Erythroblast (primary cell): ENCODE measurements at places on chromosomes 13 and 19.

- no peak for DNase-seq
Observed at GRCh38 chr13:25180775-25181537, 8.9 kb upstream of the AMER2 start.

GRCh38 chr13:33285420-33286124, at the start of gene STARD13:
STARD13 (minus strand) TSS chr13:33285755; CDS start chr13:33285638, 117 bp downstream.
- DNase-seq = peak; percentile 19

GRCh38 chr19:23784274-23784673, 25.6 kb upstream of the ZNF681 start:
- no peak for DNase-seq

DNA sequence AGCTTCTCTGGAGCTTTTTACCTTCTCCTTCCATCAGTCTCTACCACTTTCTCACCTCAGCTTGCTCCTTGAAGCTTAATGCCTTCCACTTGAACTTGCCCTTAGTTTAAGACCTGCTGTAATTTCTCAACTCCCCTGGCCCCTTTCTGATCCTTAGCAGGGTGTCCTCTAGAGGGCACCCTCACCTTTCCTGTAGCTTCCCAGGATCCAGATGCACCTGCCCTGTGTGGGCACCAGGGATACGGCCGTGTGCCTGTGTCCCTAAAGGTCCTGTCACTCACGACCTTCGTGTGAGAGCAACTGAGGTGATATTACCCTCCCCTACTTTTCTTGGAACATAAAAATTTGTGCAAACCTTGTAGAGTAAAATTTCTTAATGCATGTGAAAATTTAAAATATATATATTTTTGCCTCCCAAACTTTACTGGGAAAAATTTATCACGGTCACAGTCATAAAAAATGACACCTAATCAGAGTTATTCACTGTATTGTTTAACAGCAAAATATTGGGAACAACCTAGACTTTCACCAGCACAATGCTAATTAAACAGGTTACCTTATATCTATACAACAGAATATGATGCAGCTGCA, 46.4 kb downstream of the PSG3 start:
- no peak for DNase-seq

DNA sequence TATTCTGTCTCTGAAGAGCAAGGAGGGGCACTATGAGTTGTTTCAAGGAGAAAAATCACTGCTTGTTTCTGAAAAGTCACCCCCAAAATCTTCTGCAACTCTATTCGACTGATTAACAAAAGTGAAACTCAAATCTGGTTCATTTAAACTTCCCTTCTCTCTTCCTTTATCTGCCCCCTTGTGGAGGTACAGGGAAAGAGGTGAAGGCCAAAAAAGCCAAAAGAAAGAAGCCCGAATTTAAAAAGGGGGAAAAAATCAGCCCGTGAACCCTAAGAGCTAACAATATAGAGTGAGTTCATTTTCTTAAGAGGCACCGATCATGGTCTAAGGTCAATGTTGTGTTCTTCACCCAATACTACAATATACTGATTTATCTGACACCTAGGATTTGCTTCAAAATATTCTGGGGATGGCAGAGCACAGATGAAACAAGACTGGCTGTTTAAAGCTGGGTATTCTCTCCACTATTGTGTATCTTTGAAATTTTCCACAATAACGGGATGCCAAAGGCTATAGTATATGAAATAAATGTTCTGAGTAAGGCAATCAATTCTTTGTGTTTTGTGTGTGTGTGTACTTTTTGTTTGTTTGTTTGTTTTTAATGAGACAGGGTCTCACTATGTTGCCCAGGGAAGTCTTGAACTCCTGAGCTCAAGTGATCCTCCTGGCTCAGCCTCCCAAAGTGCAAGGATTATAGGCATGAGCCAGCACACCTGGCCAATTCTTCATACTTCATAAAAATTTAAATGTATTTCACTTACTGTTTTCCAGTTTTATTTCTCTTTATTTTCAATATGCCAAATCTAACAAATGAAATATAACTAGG, 55.0 kb upstream of the EEF1AKMT1 start:
- peak; percentile 79 for DNase-seq

DNA sequence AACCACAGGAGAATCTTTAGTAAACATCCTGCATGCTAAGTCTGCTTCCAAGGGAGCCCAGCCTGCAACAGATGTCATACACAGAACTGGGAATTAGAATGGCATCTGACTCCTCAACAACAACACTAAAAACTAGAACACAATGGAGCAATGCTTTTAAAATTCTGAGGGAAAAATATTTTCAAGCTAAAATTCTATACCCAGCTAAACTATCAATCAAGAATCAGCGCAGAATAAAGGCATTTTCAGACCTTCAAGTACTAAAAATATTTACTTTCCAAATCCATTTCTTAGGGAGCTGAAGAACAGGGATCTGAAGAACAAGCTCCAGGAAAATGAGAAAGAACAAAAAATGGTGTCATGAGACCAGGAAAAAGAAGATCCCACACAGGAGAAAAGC, 46.9 kb upstream of the CHST8 start:
- no peak for DNase-seq

- DNase-seq = no peak
Observed at GRCh38 chr13:113349050-113349449, 14.9 kb downstream of the GRTP1 start.

GRCh38 chr19:6423499-6424194, 964 bp downstream of the KHSRP start:
- peak; percentile 77 for DNase-seq

DNA sequence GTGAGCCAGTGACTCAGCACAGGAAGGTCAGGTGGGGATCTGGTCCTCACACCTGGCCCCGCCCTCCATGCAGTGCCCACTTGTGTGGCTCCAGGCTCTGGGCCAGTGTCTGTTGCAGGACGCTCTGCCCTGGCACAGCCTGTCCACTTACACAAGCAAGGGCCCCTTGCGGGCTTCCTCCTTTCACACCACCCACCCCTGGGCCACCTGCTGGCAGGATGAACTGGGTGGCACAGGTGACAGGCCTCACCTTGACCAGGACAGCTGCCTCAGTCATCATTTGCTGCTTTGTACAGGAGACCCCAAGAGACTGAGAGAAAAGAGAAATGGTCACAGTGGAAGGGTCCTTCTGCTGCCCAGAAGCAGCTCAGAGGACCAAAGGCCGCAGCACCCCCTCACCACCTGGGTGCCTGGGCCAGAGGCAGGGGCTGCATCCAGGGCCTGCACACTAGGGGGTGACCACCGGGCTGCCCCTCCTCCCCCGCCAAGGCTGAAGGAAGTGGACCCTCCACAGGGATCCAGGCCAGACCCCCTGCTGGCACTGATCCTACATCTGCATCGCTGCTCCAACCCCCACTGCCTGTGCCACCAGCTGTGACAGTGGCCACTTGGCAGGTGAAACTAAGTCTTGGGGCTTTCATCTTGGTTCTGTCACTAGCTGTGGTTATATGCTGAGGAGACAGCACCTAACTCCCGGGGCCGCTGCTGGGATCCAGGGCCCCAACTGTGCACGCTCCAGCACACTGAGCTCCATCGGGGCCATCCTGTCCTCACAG, 110.3 kb downstream of the TUBA3C start:
- no peak for DNase-seq

DNA sequence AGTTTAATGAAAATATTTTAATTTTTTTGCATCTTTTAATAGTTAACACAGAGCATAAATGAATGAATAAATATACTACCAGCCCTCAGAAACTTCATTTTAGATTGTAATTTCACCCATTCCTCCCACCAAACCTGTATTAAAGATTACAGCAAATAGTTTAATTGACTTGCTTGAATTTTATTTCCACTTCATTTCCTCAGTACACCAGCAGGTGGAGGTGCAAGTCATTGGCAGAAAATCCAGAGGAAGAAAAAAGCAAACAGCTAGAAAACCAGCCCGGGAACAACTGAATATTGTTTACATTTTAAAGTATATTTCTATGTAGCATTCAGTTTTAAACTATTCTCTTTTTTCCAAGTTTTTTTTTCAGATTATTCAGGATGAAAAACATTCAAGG, 177.8 kb downstream of the OLFM4 start:
- peak; percentile 5 for DNase-seq

GRCh38 chr19:18051887-18052286, 34.8 kb downstream of the IL12RB1 start:
- no peak for DNase-seq

GRCh38 chr19:47729468-47729798, 15.9 kb upstream of the NOP53 start:
- no peak for DNase-seq

DNA sequence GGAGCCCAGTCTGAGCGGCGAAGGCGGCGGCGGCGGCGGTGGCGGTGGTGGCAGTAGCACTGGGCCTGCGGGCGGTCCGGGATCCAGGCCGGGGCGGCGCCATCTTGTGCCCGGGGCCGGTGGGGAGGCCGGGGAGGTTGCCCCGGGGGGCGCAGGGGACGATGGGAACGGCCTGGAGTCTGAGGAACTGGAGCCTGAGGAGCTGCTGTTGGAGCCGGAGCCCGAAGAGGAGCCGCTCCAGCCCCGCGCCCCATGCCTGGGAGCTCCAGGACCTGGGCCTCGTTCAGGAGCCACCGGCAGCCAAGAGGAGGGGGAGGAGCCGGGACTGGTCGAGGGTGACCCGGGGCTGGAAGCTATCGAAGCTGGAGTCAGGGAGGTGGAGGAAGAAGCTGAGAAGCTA, 11.6 kb downstream of the ZNF28 start:
- no peak for DNase-seq

DNA sequence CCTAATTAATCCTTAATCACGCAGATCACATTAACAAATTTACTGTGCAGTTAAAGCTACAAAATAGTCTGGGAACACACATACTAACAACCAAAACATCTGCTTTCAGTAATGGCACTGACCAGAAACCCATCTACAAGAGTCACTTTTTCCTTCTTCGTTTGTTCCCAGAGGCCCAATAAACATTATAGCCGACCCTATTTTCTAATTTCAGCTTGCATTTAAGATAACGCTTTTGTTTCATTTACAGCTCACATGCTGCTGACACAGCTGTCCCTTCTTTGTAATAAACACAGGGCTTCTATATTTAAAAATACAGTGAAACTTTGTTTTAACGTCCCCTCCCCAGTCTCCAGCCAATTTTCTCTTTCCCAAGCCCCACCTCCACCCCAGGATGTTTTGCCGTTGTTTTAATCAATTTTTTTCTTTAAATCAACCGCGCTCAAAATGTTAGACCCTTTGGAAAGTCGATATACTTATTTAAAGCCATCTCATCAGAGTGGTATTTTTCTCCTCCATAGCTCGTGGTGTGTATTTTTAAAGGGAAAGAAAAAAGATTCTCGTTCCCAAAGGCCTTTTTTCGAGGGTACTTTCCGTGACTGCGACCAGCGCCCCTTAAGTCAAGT, 1.7 kb upstream of the WBP4 start:
- DNase-seq = peak; percentile 77

- DNase-seq = no peak
Observed at GRCh38 chr13:26048741-26049140, 3.1 kb downstream of the SHISA2 start.

- DNase-seq = no peak
Observed at GRCh38 chr19:50712833-50713232, 6.8 kb downstream of the SHANK1 start.

GRCh38 chr13:89380101-89380500, 1708.9 kb downstream of the SLITRK5 start:
- DNase-seq = no peak

DNA sequence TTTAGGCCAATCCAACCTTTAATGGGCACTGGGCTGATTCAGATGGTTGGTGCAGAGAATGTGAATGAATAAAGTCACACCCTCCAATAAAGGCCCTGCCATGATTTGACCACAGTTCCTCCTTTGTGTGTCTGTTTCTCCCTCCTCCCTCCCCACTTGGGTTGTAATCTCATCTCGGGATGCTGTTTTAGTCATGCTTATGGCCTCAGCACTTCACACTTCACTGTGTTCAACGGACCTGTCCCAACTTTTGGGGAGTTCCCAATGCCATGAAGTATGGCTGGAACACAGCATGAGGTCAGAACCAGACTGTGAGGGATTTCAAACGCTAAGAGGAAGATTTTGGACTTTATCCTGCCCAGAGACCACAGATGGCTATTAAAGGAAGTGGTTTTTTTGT, 5.6 kb upstream of the RAB8A start:
- no peak for DNase-seq

GRCh38 chr13:106362707-106363106, 172.8 kb downstream of the EFNB2 start:
- DNase-seq = no peak

GRCh38 chr13:26784704-26785639, 24.4 kb upstream of the GPR12 start:
- no peak for DNase-seq

DNA sequence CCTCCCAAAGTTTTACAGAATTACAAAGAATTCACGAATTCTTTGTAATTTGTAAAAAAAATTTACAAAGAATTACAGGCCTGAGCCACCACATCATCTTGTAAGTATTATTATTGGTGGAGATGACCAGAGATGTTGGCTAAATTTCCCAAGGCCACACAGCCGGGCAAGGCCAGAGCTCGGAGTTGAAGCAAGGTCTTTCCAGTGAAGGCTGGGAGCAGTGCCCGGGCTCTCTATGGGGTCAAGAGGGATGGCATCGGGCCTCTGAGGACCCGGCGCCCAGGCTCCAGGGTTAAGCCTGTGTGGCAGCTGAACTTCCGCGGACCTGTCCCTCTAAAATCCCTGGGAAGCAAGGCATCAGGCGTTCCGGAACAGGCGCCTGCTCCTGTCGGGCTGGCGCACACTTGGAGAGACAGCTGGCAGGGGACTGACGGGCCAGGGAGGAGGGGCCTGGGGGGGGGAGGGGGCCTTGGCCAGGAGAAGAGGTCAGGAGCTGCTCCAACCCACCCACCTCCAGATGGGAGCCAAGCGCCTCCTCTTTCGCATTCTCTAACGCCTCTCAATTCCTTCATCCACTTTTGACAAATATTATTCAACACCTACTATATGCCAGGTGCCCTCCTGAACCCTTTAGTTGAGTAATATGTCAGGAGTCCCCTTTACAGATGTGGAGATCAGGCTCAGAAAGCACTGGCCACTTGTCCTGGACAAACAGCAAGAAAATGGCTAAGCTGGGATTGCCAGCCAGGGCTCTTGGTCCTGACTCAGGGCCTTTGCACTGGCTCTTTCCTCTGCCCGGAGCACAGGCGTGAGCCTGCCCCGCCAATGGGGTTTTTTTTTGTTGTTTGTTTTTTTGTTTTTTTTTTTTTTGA, 36.8 kb upstream of the SEMA6B start:
- DNase-seq = no peak

DNA sequence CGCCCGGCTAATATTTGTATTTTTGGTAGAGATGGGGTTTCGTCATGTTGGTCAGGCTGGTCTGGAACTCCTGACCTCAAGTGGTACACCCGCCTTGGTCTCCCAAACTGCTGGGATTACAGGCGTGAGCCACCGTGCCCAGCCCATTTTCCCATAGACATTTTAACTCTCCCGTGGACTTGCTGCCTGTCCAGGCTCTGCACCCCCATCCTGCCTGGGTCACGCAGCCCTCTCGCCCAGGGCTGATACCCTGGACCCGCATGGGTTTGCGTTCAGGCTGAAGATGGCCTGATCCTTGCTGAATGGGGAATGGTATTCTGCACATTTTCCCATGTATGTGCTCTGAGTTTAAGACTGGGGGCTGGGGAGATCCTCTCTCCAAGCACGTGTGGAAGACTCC, 46.0 kb upstream of the RANBP3 start:
- no peak for DNase-seq

GRCh38 chr13:101727118-101727517, 274.6 kb downstream of the ITGBL1 start:
- DNase-seq = no peak
